ENCODE measurements at places on chromosomes 1 and 21.

DNA sequence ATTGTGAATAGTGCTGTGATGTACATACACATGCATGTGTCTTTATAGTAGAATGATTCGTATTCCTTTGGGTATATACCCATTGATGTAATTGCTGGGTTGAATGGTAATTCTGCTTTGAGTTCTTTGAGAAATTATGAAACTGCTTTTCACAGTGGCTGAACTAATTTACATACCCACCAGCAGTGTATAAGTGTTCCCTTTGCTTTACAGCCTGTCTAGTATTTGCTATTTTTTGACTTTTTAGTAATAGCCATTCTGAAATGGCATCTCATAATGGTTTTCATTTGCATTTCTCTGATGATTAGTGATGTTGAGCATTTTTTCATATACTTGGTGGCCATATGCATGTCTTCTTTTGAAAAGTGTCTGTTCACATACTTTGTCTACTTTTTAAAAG lies 54.5 kb upstream of the FAM78B start:
- DNase-seq, result no peak

GRCh38 chr1:99445486-99445885 lies 181.2 kb downstream of the PLPPR4 start:
- DNase-seq, result no peak

- DNase-seq, result no peak
Measured at GRCh38 chr1:110070282-110070669, 196 bp downstream of the ALX3 start.

GRCh38 chr1:115650961-115651360 lies 9.2 kb downstream of the VANGL1 start:
- DNase-seq, result no peak

DNA sequence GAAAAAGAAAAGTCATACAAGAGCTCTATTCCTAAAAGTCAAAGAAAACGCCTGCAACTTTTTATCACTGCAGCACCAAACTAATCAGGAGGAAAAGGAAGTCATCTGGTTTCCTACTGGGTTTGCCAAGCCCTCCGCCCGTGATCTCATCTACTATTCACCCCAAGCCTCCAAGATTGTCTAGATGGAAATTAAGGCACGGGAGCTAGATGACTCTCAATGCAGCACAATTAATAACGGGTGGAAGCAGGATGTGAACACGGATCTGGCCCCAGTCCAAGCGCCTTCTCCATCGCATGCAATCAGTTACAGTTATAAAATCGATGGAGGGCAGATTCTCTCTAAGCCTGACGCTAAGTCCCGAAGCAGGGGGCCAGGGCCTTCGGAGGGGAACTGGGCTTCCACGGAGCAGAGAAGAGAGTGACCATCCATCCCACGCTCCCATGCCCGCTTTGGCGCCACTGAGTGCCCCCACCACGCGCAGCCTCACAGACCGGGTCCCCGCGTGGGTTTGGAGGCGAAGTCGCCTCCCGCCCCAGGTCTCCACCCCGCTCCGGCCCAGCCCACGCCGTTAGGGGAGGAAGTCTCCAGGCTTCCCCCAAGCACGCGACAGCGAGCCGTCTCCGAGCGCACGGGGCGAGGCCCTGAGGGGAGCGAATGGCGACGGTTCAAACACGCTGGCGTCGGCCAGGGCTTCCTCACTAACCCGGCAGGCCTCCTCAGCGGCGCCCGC lies 1.8 kb downstream of the HSF2BP start:
- DNase-seq, result no peak

DNA sequence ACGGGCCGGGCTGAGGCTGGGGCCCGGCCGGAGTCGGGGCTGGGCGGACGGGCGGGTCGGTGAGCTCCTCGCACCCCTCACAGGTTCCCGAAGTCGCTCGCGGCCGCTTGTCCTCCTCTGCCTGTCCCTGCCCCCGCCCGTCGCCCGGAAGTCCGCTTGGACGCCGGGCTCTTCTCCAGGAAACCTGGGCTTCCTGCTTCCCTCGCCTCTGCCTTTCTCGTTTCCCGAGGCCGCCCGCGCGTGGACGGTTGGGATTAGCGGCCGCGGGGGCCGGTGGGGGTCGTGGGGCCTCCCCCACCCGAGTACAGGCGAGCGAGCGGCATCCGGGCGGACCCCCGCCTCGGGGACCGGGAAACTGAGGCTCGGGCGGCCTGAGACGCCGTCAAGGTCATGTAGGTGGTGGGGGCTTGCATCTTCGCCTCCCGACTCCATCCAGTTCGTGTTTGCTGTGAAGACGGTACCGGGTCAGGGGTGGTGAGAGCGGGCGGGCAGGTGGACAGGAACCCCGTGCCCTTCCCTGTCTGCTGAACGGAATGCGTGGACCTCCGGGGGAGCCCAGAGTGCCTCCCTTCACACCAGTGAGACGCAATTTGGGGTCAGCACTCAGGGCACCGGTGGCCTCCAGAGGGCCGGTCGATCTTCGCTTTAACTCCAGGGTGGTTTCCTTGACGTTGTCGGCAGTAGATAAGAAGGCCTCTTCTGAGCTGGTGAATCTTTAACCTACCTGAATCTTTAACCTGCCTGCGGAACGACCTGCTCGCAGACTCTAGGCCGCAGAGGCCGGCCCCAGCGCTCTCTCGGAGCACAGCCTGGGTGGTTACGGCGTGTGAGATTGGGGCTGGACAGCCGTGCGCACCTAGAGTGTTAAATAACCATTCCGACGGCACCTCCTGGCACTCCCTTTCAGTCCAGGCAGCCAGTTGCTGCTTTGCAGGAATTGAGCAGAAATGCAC lies 686 bp downstream of the ARF1 start:
- DNase-seq, result no peak

GRCh38 chr21:46003575-46004007 lies 22.0 kb downstream of the COL6A1 start:
- no peak for DNase-seq

DNA sequence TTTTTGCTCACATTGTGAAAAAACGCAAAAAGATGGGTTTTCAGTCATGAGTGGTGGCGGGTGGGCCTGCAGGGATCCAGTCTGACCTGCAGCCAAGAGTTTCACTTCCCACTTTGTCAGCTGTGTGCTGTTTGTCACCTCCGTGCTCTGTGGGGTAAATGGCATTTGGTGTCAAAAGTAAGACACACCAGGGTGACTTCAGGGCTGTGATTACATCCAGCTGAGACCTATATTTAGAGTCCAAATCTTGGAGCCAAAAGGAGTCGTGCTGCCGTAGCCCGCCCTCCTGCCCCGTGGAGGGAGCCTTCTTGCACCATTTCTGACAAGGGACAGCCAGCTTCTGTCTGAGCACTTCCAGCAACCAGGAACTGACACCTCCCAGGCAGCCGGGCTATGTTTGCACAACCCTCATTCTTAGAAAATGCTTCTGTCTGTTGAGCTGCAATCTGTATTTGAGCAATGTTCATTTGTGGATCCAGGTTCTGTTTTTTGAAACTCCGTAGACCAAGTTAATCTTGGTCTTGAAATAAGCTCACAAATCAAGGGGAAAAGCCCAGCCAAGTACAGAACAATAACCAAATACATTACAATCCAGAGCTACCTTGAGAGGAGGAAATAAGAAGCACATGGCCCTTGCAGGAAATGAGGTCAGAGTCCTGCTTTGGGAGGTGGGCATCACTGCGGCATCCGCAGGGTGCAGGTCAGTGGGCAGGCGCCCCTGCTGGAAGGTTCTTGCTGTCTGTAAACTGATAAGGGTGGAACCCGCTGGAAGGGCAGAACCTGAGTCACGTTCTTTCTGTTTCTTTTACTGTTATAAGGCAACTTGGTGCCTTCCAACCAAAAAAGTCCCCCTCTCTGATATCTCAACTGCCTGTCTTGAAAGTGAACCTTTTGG lies 14.4 kb downstream of the ABCG1 start:
- DNase-seq, result no peak

DNA sequence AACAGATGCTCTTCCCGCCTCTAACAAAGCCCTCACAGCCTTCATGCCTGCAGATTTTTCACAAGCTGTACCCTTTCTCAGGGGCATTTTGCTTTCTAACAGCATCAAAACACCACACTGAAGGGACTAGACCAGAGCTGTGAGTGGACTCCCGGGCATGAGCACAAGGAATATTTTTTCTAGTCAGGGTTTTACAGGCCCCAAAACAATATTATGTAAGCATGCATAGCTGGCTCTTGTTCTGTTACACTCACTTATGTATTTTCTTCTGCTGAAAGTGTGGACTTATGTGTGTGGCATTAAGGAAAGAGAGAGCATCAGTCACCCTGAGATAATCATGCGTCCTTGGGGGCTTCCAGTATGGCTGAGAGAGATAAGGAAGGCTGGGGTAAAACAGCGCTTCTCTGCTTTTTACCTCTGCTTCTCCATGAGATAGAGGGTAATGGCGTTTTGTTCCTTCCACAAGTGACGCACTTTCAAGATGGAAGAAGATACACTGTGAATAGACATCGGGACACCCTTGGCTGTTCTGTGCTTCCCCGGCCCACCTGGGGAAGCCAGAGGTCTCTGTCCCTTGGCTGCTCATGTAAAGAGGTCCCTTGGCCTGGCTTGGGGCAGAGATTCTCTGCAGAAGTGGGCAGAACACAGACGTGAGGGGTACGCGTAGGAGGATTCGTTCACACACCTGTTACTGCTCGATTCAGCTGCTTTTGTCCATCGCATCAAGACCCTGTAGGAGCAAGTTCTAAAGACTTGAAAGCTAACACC lies 266.7 kb upstream of the RAB4A start:
- no peak for DNase-seq

DNA sequence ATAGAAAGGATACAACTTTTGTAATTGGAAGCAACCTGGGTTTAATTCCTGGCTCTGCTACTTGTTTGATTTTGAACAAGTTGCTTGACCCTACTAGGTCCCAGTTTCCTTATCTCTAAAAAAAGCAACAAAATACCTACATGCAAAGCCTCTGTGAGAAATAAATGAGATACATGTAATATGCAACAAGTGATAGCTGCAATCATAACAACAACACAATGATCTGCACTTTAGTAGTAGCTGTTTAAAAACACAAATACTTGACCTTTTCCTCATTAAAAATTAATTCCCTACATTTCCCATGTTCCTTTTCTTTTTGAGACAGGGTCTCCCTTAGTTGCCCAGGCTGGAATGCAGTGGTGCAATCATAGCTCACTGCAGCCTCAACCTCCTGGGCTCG lies 40.0 kb downstream of the FRRS1 start:
- no peak for DNase-seq

DNA sequence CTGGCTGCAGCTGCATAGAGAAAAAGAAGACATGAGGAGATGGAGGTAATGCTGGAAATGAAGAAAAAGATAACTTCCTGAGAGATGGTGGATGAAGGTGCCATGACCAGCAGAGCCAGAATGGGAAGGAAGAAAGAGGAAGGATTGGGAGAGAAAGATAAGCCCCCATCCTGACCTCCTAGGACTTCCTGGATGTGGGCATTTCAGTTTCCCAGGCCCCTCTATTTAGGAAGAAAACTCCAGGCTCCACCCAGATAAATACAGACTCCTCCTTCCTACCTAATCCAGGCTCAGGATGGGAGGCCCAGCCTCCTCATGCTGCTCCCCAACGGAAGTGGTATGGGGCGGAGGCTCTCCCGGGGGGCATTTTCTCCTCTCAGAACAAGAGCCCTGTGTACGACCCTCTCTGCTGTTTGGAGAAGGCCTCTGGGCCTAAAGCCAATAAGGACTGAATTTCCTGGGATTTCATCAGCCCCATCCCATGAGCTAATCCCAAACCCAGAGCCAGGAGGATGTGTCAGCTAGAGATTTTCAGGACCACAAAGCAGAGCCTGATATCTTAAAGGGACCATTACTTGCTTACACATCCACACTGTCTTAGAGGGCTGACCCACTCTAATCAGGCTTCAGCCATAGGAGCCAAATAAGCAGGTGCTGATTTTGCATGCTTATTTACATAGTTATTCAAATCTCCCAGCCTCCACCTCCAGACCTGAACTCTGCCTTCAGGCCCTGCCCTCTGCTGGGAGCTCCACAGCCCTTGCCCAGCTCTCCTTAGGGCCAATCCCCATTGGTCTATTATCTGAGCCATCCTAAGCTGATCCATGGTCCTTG lies 5.1 kb upstream of the ARHGEF2 start:
- DNase-seq, result no peak

DNA sequence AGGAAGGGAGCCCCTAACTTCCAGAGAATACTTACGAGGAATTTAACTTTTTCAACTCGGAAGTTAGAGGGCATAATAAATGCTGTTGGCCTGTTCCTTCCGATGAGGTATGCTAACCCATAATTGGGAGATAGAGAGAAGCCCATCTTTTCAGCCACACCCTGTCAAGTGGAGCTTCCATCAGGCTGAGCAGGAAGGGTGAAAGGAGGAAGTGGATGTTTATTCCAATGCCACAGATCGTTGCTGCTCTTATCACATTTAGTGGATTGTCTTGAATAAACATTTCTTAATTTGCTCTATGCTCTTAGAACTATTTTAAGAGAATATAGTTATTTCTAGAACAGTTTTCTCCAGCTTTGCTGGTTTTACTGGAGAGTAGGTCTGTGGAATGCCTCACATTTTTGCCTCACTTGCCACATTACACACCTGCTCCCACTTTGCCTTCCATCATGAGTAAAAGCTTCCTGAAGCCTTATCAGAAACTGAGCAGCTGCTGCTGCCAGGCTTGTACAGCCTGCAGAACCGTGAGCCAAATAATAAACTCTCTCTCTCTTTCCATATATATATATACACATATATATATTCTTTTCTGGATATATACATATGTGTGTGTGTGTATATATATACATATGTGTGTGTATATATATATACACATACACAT lies 60.0 kb upstream of the RGS21 start:
- no peak for DNase-seq

DNA sequence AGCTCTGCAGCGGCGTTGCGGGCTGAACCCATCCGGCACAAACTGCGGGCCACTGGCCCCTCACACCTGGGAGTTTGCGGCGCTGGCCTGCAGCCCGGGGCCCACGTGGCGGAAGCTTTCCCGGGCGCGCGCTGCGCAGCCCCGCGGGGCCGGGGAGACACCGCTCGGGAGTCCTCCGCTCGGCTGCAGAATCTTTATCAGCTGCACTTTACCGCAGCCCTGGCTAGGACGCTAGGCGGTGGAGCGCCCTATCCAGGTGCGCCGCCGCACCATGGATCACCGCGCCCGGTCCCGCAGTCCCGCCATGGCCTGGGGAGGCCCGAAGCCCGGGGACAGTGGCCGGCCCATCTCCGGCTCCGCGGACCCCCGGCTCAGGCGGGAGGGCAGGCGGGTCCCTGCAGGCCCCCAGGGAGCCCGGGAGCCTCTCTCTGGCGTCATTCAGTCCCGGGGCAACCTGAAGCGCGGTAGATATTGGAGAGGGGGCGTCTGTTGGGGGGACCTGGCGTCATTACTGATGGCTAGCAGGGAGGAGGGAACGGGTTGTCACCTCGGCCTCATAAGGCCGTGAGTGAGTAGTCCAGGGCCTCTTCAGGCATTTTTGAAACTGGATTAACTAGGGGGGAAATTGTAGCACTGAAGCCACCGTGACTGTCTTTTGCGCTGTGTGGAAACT lies 5.7 kb upstream of the OLIG2 start:
- DNase-seq, result no peak

DNA sequence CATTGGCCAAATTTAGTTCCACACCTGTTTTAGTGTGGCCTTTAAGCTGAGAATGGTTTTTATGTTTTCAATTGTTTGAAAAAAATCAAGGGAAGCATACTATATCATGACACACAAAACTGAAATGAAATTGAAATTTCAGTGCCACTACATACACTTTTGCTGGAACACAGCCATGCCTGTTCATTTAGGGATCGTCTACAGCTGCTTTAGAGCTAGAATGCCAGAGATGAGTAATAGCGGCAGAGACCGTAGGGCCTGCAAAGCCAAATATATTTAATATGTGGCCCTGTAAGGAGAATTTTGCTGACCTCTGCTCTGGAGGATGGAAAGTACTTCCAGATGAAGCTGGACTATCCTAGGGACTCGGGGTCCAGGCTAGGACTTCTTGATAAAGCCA lies 62.5 kb upstream of the LYST start:
- no peak for DNase-seq

- no peak for DNase-seq
Measured at GRCh38 chr1:159211331-159212136, 6.9 kb downstream of the ACKR1 start.

GRCh38 chr1:218492874-218493273 lies 147.7 kb downstream of the TGFB2 start:
- no peak for DNase-seq

Measured in NCI-H1436 treated with DMSO at 0.1 percent for 48 hours (cell line).